ENCODE measurements at places on chromosomes 7 and 10. TPM values are rescaled to one million over a fixed set of nuclear protein-coding genes. Genes with fewer than 3 reads are reported as not detected.

- DNase-seq = no peak
Measured at GRCh38 chr10:5945561-5946418, 31.6 kb downstream of the IL15RA start.

GRCh38 chr10:75401569-75402485 is at the start of gene ZNF503:
ZNF503 (minus strand) TSS chr10:75401764; CDS start chr10:75401419, 345 bp downstream.
- DNase-seq = peak; percentile 98

GRCh38 chr10:90822508-90822907 is 35.3 kb downstream of the HTR7 start:
- DNase-seq = no peak

NXPH1 gene
- not detected for total RNA-seq

GRCh38 chr7:27967639-27968038 is 213.0 kb downstream of the JAZF1 start:
- DNase-seq = no peak

ANKMY2 gene
- 29.5 TPM for total RNA-seq

DNA sequence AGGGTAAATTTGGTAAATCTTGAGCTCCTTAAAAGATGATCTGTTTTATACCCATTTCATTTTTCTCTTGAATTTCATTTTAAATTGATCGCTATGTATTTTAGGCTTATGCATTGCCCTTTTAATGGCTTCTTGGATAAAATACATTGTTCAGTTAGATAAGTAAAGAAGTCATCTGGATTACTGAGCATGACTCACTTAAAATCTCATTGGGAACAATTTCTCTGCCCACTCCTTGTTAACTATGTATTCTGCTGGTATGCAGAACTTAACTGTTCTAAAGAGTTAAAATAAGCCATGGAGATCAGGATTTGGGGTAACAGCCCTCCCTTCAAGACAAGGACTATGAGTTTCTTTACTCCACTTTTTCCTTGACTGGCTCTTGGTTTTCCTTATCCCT is 134.2 kb downstream of the SND1 start:
- DNase-seq = no peak
